ENCODE measurements at places on chromosomes 16 and 17.

- DNase-seq, result no peak
Measured at GRCh38 chr17:11138023-11138422, 103.0 kb upstream of the SHISA6 start.

DNA sequence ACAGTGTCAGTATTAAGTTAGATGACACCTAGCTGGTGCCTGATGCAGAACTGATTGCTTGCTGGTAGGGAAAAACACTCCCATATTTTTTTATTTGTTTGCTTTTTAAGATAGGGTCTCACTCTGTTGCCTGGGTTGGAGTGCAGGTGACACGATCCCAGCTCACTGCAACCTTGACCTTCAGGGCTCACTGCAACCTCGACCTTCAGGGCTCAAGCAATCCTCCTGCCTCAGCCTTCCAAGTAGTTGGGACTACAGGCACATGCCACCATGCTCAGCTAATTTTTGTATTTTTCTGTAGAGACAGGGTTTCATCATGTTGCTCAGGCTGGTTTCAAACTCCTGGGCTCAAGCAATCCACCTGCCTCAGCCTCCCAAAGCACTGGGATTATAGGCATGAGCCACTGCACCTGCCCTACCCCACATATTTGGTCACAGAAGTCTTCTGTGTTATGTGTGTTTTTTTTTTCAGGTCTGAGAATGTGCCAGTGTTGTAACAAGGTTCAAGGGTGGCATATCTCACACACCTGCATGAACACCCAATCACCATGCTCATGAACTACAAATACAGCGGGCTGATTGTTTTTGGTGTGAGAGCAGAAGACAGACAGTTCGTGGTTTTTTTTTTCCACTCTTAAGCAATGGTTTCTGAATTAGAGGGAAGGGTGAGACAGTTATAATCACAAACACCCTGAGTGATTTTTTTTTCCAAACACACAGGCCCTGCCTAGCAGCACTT, 22.8 kb downstream of the SPAG9 start:
- DNase-seq, result no peak

- no peak for DNase-seq
Measured at GRCh38 chr17:48125829-48126531, 18.4 kb downstream of the SNX11 start.

- no peak for DNase-seq
Measured at GRCh38 chr17:2684549-2684948, 27.0 kb downstream of the CLUH start.

GRCh38 chr16:9900576-9900975, 281.7 kb downstream of the GRIN2A start:
- no peak for DNase-seq

GRCh38 chr17:59694344-59694743, 12.9 kb downstream of the PTRH2 start:
- no peak for DNase-seq

- DNase-seq, result no peak
Measured at GRCh38 chr17:68782789-68783188, 172.4 kb downstream of the ABCA8 start.

- no peak for DNase-seq
Measured at GRCh38 chr16:3935921-3936320, 55.4 kb upstream of the CREBBP start.

DNA sequence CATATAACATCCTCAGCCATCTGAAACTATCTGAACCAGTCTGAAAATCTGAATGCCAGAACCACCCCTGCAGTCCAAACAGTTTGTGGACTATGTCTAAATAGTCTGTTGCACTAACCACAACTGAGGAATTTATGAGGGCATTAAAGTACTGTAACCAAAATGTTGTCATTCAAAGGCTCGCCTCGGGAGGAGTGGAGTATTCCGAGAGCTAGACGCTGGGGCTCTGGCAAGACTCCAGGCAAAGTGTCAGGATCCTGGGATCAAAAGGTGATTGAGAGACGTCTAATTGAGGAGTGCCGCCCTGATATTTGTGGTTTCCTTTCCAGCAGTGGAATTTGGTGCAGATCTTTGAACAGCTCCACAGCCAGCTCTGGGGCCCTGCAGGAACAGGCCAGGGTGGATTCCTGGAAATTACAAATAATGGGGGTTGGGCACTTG, 142.9 kb upstream of the MYOCD start:
- DNase-seq, result no peak

DNA sequence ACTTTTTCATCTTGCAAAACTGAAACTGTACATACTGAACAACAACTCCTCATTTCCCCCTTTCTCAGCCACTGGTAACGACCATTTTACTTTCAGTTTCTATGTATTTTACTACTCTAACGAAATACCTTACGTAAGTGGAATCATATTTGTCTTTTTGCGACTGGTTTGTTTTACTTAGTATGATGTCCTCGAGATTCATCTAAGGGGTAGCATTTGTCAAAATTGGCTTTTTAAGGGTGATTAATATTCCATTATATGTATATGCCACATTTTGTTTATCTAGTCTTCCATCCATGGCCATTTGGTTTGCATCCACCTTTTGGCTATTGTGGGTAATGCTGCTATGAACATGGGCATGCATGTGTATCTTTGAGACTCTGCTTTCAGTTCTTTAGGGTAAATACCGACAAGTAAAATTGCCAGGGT, 10.4 kb downstream of the KPNB1 start:
- DNase-seq, result no peak

DNA sequence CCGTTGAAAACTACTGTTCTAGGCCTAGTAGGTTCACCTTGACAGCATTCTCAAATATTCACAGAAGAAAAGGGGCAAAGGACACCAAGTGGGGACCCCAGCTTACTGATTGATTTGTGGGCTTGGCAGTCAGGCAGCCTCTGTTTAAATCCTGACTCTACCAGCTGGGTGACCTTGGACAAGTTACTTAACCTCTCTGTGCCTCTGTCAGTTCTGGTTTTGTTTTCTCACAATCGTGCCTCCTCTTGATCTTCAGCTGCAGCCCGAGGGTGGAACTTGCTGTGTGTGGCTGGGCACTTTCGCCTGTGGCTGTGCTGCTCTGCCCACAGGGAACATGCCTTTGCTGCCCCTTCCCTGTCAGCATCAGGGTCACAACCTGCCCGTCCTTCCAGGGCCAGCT, 17.8 kb downstream of the RAP1GAP2 start:
- no peak for DNase-seq

GRCh38 chr17:79192503-79193351, 118.1 kb downstream of the ENGASE start:
- no peak for DNase-seq

DNA sequence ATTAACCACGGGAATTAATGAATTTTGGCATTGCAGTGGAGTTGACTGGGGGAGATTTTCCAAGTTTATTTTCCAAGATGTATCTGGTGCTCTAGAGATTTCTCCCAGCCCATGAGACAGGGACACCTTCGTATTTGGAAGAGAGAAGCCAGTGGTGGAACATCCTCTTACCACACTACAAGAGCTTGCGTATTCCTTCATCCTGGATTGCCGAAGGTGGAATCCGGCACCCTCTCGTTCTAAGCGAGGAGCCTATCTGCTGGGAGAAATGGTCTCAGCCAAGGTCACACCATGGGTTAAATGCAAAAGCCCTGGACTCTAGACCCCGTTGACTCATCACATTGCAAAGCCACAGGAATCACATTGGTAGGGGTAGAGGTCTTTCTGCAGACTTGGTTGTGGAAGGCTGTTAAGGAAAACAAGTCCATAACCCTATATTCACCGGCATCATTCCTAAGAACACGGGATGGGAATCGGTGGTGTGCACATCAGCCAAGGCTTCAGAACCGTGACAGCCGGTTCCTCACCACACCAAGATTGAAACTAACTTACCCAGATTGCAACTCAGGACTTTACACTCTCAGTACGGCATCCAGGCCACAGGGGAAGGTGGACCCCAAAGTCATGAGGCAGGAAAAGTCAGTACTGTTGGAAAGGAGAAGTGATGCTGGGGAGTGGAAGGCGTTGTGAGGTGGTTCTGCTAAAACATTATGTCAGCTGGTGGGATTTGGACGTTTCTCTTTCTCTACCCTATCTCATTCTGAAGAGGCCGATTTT, 259.8 kb downstream of the CPPED1 start:
- no peak for DNase-seq

DNA sequence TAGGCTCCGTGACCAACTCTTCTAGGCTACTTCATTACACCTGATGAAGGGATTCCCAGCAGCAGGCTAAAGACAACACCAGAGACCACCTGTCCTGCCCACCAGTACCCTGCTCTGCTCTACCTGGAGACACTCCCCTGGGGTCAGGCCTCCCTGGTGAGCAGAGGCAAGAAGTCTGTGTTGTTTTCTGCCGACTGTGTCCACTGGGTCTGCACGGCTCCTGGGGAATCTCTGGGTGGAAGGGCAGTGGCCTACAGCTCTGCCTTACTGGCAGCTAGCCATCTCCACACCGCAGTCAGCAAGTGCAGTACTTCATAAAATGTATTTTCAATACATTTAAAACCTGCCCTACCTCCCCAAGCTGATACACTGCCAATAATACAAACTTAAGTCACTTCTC, 6.8 kb downstream of the RSL1D1 start:
- DNase-seq, result no peak

DNA sequence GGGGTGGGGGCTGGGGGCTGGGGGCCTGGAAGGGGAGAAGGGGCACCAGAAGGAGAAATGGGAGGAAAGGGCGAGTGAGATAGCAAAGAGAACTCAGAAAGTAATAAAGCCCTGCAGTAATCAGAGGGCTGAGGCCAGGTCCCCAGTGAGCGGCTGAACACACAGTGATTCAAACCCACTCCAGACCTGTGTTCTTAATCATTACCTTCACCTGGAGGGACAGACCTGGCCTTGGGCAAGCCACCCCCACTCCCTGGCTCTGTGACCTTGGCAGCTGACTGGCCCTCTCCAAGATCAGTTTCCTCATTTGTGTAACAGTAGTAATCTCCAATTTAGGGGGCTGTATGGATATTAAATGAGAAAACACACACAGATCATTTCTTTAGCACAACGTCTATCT, 150.4 kb downstream of the WWOX start:
- no peak for DNase-seq

GRCh38 chr16:84766978-84767773, 52.6 kb upstream of the CRISPLD2 start:
- DNase-seq, result no peak

DNA sequence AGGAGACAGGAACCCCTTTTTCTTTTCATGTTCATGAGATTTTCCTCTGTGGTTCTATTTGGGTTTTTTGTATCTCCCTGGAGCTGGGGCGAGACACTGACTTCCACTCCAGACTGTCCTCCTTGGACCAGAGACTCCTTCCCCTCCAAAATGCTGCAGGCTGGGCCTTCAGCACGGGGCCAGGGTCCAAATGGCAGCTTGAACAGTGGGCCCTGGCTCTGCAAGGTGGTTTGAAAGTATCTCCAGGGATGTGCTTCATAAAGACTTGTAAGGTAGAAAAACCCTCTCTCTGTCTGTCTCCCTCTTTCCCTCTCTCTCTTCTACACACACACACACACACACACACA, 236.1 kb downstream of the ZNF423 start:
- no peak for DNase-seq

DNA sequence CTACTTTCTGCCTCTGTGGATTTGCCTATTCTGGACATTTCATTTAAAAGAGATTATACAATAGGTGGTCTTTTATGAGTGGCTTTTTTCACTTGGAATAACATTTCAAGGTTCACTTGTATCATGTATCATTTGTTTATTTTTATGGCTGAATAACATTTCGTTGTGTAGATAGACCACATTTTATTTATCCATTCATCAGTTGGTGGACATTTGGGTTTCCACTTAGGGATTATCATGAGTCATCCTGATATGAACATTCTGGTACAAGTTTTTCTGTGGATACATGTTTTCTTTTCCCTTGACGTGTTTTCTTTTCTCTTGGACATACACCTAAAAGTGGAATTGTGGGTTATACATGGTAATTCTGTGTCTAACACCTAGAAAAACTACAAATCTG, 25.3 kb downstream of the PRSS54 start:
- DNase-seq, result no peak

DNA sequence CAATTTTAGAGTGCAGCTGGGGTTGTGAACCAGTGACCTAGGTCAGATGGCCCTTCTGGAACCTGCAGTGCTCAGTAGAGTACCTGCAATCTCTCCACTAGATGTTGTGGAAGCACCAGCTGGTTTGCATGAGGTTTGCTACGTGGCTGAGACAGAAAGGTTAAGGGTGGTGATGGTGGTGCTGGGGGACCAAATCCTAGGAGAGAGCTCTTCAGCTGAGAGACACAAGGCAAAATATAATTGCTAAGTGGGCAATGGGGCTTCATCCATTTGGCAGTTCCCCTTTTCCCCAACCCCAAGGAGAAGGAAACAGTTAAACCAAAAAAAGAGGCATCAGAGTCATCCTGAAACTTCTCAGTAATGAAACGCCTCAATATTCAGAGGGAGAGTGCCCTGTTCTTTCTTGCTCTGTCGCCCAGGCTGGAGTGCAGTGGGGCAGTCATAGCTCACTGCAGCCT, 13.9 kb downstream of the ITPRIPL2 start:
- no peak for DNase-seq

DNA sequence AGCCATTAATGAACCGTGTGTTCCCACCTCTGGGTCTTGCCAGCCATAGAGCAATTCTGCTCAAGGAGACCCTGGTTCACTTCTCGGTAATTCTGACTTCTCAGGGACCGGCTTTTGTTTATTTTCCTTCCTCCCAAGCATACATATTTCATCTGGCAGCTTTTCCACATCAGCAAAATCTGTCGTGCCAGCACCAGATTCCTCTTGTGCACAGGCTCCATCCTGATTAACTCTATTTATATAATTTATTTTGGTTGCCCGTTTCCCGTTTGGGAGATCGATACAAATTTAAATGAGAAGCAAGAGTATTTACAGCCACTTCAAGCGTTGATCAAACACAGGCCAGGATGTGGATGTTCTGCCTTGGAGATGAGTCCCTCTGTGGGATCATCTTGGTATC, 161.9 kb upstream of the XYLT1 start:
- no peak for DNase-seq

DNA sequence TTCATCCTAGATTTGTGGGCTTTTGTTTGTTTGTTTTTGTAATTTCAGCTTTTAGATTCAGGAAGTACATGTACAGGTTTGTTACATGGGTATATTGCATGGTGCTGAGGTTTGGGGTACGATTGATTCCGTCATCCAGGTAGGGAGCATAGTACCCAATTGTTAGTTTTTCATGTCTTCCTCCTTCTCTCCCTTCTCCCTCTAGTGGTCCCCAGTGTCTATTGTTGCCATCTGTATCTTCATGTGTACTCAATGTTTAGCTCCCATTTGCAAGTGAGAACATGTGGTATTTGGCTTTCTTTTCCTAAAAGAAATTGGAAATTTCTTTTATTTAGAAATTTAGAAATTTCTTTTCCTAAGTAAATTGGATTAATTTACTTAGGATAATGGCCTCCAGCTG, 37.1 kb upstream of the BCAS3 start:
- no peak for DNase-seq

DNA sequence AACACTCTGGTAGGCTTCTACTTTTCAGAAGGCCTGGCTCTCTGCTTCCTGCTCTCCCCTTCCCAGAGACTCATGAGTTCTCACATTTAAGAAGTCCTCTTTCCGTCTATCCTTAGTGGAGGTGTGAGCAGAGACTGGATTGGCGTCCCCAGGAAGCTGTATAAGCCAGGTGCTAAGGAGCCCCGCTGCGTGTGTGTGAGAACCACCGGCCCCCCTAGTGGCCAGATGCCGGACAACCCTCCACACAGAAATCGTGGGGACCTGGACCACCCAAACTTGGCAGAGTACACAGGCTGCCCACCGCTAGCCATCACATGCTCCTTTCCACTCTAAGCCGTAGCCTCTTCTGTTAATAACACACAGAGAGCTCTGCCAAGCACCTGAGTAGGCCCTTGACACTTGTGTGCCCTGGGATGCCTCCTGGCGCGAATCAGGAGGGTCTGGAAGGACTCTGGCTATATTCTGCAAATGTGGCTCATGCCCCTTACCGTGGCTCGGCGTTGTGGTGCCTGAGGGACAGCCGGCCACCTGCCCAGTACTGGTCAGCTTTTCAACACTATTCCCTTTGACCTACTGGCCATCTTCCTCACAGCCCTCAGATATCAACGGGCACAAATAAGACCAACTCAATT, 13.9 kb downstream of the CYB5D2 start:
- DNase-seq, result no peak

All from activated CD4-positive, alpha-beta T cell treated with anti-CD3 and anti-CD28 coated beads, Interleukin-2, amount 50 U/mL, for 4 hours (primary cell).